Kidney tubule cell (primary cell): ENCODE measurements at places on chromosomes 2 and 18.

DNA sequence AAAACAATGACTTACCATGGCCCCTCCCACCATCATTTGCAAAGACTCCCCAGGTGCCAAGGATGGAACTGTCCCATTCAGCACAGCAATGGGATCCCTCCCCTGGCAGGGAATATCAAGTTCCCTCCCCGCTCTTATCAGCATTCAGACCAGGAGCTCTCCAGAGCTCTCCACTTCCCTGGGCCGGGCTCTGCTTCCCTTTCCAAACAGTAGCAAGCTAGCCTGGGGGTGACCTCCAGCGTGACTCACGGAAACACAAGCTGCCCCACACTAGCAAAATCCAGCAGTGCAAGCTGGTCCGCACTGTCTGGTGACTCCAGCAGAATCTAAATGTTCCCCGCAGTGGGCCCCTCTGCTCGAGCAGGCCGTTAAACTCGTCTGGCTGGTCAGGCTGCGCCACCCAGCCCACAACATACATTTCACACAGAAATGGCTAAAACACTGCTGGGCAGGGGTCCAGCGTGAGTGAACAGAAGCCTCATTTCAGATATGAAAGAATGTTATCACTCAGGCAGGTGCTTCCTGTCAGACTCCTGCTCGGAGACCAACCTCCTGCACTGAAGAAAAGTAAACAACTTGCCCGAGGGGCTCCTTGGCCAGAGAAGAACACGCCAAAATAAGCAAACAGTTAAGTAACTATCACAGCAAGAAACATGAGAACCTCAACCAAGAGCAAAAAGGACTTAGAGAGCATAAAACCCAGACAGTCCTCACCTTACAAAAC is 33.9 kb downstream of the STAT1 start:
- DNase-seq, result no peak

DNA sequence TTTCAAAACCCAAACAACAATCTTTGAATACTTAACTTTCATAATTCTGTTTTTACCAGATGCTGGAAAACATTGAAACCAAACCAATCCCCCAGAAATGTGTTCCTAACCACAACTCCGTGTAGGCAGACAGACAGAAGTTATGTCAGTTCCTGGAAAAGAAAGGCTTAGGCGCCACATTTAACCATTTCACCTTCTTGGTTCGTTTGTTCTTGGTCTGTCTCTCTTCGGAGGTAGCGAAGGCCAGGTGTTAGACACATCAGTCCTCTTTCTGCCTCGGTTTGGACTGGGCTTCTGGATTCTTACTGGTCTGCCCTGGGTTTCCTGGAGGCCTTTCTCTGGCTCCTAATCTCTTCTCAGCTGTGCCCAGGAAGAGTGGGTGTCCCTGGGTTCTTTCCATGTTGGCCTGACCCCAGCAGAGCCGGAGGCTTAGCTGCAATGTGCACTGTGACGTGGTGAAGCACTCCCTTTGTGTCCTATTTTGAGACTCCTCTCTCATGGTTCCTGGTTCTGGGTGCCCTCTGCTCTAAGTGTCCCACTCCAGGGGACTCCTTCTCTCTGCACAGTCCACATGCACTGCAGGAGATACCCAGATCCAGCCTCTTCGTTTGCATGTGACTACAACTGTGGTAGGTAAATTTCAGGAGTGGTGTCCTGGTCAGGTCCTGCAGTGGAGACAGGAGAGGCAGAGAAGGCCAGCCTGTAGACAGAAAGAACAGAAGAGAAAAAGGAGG is 23.1 kb upstream of the RAB31 start:
- no peak for DNase-seq

DNA sequence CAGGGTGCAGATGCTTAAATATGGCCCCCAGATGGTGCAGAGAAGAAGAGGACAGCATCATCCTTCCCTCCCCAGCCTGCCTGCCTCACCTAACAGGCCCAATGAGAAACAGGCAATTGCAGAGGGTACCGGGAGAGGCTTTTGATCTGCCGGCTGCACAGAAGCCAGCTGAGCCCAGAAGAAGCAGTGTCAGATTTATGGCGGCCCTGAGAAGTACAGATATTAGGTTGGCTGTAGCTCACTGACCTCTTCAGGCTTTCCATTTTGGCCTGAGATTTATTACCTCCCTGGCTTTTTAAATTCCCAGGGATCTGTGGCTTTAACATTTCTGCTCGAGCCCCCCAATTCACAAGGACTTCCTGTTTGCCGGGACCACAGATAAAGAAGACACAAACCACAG is 278.7 kb downstream of the EN1 start:
- no peak for DNase-seq

GRCh38 chr2:22703286-22703920 is 681.6 kb upstream of the KLHL29 start:
- DNase-seq, result peak; percentile 17

DNA sequence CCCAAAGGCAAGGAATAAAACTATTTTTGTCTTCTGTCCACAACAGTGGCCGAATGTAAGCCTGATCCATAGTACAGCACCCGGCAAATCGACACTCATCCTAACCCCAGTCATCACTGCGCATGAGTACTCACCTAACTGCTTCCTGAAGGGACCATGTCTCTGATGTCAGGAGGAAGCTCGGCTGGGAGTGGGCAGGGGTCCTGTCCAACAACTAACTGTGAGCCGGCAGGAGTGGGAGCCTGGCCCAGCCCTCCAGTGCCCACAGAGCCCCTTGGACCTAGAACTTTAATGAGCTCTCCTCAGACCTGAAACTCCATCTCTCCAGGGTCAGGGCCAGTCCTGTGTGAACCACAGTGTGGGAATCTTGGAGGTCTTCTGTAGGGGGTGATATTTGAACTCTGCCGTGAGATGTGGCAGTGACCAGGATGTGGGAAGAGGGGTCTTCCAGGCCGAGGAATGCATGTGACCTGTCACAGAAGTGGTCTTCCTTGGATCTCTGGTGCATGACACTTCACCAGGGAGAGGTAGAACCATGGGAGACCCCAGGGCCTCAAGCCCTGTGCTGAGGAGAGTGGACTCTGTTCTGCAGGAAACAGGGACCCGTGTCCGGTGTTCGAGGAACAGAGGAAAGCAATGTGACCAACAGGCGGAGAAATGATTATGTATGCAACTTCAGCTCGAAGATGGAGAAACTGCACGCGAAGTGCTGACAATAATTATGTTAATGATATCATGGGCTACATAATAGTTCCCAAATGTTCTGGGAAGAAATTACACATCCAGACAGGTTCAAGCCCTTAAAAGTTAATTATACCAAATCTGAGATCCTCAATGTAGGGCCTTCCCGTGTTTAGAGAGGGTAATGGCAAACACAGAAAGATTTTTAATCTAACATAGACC is 240.1 kb upstream of the HDAC4 start:
- DNase-seq, result no peak

DNA sequence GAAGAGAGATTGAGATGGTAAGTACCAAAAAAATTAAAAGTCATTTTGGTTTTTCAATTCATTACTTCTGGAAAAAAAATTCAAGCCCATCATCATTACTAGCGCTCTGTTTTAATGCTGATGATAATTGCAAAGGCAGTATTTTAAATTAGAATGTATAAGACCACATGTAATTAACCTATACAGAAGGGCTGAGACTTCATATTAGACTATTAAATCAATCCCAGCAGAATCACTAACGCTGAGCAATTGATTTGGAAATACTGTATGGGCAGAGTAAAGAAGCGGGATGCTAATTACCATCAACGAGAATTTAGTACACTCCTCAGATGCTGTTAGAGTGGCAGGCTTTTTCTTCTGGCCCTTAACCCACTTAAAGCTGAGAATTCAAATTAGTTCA is 165.0 kb downstream of the SLC4A3 start:
- no peak for DNase-seq

DNA sequence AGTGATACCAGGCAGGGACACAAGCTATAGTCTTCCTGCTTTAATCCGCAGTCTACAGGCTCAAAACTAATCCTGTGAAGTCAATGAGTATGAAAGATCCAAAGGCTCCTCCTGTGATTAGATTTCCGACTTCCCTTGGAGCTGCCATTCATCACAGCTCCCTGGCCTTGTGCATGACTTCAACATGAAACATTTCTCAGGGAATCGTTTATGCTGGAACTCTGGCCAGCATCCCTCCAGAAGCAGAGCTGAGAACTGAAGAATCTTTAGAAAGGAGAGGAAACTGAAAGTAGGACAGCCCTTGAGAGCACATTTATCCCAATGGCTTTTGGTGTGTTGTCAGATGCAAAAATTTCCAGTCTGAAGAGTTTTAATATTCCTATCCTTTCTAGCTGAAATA is 84.3 kb upstream of the SESTD1 start:
- no peak for DNase-seq

DNA sequence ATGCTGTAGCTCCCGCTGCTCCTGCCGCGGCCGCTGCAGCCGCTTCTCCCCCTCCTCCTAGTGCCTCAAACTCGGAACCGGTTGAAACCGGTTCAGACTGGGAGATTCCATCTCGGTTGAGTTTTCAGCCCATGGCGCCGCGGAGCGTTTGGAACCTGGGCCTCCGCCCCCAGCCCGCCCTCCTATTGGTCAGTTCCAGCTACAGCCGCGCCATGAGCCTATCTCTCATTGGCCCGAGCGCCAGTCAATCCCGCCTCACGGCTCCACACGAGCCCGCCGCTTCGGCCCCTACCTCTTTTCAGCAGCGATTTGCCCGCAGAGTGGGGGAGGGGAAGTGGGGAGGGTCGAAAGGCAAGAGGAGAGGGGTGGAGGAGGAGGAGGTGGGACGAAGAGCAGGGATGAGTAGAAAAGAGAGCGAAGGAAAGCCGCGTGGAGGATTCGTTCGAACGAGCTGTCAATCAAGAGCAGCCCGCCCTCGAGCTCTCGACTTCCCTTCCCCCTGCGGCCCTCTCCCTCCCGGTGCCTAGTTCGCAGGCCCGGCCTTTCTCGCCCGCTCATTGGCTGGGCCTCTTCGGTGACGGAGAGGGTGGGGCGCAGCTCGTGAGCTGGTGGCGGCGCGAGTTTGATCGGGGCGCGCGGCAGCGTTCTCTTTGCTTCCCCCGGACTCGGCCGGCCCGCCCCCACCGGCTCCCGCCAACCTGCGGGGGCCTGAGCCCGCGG is at the start of gene XPO1:
Gene XPO1 (minus strand): TSS at position 157 of the 720 bp plus-strand sequence. CDS start 4,459 bp downstream, outside the sequence.
- DNase-seq, result peak; percentile 99

GRCh38 chr2:36677996-36678605 is 18.4 kb upstream of the VIT start:
- DNase-seq, result no peak

GRCh38 chr18:57733861-57734260 is 69.3 kb downstream of the ATP8B1 start:
- DNase-seq, result no peak

GRCh38 chr2:198273660-198274059 is 469.3 kb downstream of the PLCL1 start:
- no peak for DNase-seq

DNA sequence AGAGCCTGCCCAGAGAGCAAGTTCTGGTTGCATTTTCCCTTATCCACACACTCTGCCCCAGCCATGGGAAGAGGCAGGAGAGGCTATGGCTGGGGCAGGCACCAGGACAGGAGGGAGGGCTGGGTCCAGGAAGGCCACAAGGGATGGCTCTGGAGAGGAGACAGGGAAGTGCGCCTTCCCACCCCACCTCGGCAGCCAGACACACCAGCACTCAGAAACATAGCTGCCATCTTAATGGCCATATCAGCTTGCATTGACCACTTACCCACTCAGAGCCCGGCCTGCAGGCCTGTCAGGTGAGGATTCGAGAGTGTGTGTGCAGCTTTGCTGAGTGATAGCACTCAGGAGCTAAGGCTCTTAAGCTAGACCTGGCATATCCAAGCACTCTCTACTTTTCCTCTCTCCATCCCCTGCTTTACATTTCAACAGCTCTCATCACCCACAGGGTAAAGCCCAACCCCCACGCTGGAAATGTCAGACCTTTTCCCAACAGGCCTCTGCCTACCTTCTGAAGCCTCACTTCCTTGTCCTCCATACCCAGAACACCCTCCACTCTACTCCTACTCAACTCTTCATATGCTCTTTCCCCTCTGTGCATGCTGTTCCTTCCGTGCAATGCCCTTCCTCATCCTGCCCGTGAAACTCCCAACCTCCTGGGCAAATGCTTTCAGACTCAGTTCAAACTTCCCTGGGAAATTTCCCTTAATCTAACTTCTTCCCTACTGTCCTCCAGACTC is 147.9 kb downstream of the TNS1 start:
- DNase-seq, result no peak

DNA sequence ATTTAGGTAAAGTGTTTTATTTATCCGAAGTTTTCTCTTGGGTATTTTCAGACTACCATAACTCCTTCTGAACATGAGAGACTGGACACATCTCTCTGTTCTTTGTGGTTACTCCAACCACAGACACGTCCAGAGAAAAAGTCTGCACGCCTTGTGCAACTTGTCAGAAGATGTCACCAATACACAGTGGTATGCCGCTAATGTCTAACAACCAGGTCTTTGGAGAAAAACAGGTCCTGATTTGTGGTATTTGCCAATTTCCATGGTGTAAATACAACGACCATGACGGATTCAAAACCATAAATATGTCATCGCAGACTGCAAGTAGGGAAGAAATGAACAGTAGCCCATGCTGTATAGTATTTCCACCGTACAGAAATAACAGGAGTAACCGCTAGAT is 620.6 kb upstream of the ID2 start:
- DNase-seq, result no peak
